CD4-positive, alpha-beta T cell treated with Interleukin-21 for 1 hour (primary cell): ENCODE measurements at places on chromosomes 6 and 20.

- DNase-seq, result no peak
These were observed 178.7 kb upstream of the TNFAIP3 start for GRCh38 chr6:137688230-137688971.

GRCh38 chr6:52616059-52616690, 39.3 kb upstream of the TRAM2 start:
- DNase-seq, result no peak

DNA sequence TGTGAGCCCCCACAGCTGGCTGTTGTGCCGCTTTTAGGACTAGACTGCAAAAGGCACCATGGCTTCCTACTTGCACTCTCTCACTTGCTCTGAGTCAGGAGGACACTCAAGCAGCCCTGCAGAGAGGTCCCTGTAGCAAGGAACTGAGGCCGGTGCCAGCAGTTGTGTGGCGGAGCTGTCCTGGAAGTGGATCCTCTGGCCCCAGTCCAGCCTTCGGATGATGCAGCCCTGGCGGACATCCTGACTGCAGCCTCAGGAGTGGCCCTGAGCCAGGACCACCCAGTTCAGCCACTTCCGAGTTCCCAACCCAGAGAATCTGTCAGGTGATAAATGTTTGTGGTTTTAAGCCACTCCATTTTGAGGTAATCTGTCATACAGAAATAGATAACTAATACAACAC, 17.5 kb downstream of the CTCFL start:
- DNase-seq, result no peak

GRCh38 chr20:44041001-44041400, 126.3 kb downstream of the TOX2 start:
- DNase-seq, result no peak

GRCh38 chr20:3658716-3659491, 4.3 kb downstream of the GFRA4 start:
- no peak for DNase-seq
